ENCODE measurements at places on chromosomes 2 and 18.

DNA sequence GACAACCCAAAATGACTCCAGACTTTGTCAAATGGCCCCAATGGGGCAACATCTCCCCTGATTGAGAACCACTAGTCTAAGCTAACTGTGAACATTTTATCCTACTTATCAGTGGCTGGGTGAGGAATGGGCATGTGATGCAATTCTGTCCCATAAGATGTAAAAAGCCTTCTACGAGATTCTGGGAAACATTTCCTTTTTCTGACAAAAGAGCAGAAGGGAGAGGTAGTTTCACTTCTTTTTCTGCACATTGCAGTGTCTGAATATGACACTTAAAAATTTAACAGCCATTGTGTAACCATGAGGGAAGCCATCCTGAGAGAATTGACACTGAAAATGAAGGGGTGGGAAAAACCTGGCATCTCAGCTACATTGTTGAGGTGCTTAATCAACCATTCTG is 17.3 kb upstream of the MARCHF4 start:
- no peak for DNase-seq

DNA sequence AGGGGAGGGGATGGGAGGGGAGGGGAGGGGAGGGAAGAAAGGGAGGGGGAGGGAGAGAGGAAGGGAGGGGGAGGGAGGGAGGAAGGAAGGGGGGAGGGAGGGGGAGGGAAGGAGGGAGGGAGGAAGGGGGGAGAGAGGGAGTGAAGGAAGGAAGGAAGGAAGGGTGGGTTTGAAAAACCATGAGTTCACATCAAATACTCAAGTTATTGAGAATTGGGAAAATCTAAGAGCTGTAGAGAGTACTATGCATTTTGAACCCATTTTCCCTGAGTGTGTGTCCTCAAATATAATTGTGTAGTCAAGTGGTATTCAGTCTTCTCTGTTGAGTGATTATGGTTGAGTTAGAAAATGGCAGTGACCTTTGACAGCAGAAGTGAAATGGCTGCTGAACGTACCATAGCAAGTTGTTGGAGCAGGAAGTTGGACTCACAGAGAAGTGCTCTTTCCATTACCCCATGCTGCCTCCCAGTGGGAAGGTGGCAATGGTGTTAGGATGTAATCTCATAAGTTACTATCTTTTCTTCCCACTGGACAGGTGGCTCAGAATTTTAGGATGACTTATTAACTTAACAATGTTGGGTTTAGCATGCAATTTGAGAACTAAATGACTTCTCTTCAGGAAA is 214.6 kb downstream of the SETBP1 start:
- DNase-seq: peak; percentile 6

GRCh38 chr2:39141334-39142271 is 20.8 kb upstream of the SOS1 start:
- DNase-seq: no peak

GRCh38 chr18:54183390-54183789 is 41.1 kb downstream of the MBD2 start:
- no peak for DNase-seq

DNA sequence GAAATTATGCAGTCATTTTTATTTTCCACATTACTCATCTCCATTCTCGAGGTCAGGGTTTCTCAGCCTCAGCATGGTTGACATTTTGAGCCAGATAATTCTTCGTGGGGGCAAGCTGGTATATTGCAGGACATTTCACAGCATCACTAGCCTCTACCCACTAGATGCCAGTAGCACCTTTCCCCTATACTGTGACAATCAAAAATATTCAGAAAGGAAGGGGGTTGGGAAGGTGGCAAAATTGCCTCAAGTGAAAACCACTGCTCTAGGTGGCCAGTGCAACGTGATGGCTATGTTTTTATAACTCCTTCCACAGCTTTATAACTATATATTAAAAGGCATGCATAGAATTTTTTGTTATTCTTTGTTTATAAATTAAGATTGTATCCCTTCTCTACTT is 294.5 kb downstream of the CNTNAP5 start:
- no peak for DNase-seq
